NCI-H510A treated with DMSO at 0.1 percent for 48 hours (cell line): ENCODE measurements at places on chromosomes 7 and 10.

GRCh38 chr7:115973406-115973805 is 57.2 kb downstream of the TFEC start:
- no peak for DNase-seq

DNA sequence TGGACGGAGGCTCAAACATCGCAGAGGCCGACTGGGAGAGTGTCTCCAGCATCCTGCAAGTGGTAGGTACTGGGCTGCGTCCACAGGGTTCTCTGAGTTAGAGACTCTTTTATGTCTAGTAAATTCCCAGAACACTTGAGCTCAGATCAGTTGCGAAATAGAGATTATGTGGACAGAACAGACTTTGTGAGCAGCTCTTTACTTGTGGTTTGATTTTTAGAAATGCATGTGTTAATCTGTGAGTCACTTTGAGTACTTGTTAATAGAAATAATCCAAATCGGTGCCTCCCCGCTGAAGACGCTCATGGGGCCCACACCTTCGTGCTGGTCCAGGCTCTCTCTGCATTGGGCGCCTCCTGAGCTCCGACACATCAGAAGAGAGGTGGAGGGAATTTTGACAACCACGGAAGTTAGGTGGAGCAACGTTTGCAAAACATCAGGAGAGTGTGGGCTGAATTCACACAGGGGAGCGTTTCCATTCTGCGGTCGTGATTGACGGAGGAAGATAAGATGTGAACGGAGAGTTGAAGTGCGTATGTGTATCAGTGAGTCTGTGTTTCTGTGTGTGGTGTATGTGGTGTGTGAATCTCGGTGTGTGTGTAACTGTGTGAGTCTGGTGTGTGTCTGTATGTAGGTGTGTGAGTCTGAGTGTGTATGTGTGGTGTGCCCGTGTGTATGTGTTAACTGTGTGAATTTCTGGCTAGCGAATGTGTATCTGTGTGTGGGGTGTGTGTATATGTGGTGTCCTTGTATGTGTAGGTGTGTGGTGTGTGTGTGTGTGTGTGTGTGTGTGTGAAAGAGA is 32.1 kb downstream of the PFKP start:
- DNase-seq, result no peak

GRCh38 chr7:28835800-28836199 is 122.3 kb downstream of the TRIL start:
- no peak for DNase-seq

DNA sequence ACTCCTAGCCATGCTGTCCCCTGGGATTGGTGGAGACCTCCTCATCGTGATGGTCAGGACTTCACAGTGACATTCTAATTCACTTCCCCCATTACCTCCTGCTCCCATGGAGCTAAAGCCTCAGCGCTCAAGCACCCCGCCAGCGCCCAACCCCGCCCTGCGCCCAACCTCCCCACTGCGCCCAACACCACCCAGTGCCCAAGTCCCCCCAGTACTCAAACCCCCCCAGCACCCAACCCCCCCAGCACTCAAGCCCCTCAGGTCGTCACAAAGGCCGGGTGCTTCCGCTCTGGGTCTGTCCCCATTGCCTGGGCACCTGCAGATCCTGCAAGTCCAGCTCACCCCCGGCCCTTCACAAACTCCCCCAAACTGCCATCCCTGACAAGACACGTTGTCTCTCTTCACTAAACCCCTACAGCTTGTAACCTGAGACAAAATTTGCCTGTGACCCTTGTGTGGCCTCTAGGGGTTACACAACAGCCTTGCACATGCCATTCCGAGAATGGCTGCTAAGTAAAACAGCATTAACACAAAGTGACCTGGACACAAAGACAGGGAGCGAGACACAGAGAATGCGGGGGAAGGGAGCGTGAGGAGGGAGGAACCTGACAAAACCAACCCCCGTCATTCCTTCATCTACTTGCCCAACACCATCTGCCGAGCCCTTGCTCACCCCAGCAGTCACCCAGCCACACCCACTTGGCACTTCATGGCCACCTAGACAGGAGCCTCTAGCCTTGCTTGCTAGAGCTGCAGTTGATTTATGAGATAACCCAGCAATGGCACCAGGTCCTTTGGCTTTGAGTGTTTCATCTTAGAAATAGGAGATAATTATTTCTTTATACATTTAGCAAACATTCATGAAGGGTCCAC is 107.8 kb downstream of the ADARB2 start:
- peak; percentile 22 for DNase-seq

- no peak for DNase-seq
Observed at GRCh38 chr10:1896153-1896552, 158.8 kb upstream of the ADARB2 start.

- DNase-seq, result no peak
Observed at GRCh38 chr7:12777257-12777656, 89.8 kb downstream of the ARL4A start.

DNA sequence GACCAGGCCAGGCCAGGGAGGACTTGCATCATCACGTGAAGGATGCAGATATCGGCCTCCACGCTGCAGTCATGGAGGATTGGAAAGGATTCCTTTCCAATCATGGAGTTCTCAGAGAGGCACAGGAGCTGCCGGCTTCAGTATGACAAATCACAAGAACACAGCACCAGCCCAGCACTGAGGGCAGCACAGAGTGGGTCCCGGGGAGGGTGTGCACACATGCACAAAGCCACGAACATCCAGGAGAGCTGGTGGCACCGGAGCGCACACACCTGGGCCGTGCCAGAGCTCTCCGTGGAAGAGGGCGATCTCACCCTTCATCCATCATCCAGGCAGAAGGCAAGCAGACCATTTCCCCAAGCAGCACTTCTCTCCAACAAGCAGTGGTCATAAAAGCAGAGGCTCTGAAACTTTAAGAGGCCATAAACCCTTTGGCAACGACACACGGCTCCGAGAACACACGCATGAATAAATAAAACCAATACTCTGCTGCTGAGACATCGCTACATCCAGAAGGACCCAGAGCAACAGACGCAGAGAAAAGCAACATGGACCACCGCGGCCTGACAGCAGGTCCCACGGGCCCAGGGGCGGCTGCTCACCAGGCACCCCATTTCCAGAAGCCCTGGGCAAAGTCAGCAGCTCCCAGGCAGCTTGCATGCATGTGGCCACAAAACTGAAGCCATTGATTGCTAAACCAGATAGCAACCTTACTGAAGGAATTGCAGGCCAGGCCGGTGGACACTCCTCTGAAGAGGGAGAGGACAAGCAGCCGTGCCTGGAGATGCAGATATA is 180.8 kb downstream of the USP6NL start:
- no peak for DNase-seq

- DNase-seq, result no peak
Observed at GRCh38 chr7:155811895-155812761, at the start of gene SHH. Gene SHH, minus strand, starts transcription at chr7:155812463. Its CDS starts 341 bp downstream, at chr7:155812122.

DNA sequence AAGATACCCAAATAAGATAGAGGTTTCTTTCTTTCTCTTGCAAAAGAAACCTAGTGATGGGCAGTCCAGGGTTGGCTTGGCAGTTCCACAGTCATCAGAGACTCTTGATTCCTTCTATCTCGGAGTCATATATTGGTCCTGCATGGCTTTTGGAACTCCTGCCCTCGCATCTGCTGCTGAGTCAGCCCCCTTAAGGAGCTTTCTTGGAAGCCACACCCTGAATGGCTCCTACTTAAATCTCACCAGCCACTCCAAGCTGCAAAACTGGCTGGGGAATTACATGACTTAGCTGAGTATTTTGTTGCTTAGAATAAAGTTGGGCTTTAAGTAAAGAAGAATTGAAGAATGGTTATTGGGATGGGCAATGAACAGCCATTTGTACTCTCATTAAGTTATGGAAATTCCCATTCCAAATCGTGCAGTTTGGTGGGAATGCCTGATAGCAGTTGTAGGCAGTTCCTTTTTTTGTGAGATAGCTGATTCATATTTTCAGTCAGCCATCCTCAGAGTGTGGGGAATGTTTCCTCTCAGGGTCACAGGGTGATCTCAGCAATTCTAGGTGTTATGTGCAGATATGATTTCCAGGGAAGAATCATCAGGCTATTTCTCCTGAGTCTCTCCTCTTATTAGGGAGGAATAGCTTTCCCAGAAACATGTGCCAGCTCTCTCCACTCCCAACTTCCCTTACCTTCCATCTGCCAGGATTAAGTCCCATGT is 209.9 kb downstream of the BBS9 start:
- DNase-seq, result no peak

- DNase-seq, result peak; percentile 78
Observed at GRCh38 chr10:78266741-78267469, 233.2 kb downstream of the RPS24 start.

- DNase-seq, result no peak
Observed at GRCh38 chr10:44051584-44052385, 333.1 kb downstream of the CXCL12 start.

- DNase-seq, result peak; percentile 62
Observed at GRCh38 chr10:80493522-80494051, 39.5 kb downstream of the TSPAN14 start.

DNA sequence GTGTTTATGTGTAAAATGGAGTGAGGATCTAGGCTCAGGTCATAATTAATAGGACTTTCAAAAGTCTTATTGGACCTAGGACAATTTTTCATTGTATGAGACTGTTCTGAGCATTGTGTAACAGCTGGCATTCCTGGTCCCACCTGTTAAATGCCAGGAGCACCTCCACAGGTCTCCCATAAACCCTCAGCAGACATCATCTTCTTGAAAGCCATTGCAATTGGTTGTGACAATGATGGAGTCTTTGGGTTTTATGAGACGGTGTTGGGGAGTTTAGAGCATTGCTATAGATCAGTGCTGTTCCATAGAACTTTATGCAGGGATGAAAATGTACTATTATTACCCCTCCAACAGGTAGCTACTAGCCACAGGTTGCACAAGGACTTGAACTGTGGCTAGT is 108.9 kb downstream of the ORC5 start:
- DNase-seq, result no peak

DNA sequence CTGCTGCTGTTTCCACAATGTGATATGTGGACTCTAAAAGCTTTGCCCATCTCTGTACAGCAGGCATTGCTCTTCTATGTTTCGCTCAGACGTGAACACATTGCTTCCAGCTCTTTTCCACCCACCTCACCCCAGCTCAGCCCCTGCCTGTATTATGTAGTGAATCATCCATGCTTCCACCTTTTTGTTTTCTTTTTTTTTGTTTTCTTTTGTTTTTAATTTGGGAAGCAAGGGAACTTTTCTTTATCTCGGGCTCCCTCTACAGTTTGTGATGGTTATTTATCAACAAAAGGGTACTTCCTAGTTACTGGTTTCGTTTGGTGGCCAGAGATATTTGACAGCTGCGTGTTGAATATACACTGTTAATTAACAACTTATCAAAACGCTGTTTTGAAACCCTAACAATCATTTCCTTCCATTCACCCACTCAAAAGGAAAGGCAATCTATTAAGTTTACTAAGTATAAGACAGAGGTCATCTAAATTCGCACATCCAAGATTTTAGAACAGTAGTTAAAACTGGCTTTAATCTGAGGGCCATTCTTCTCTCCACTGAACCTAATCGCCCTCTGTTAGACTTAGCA is 127.9 kb upstream of the STK17A start:
- DNase-seq, result peak; percentile 13

DNA sequence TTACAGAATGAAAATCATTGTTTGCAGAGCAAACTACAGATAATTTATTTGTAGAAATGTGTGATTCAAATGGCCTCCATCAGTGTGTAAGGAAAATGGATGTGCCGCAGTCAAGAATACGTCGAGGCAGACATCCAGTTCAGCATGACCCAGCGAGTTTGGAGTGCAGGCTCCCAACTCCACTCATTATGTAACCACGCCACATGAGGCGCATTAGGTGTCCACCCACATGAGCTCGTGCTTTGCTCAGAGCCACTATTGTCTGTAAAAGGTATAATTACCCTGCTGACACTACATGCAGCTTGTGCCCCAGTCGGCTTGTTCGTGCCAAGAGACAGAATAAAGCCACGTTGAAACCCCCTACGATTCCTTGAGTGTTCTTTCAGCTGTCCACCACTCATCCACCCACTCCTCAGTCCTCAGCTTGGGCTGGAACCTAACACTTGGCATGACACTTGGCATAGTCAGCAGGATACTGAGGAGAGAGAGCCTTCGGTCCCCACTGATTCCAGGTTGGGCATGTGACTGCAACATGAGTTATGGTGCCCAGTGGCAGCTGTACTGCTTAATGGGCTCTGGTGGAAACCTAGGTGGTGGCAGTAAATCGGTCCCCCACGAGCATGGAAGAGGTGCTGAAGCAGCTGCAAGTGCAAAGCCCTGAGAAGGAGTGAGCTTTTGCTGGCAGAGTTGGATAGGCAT is 102.7 kb downstream of the BICC1 start:
- no peak for DNase-seq

GRCh38 chr7:52030722-52031121 is 714.1 kb upstream of the COBL start:
- no peak for DNase-seq

DNA sequence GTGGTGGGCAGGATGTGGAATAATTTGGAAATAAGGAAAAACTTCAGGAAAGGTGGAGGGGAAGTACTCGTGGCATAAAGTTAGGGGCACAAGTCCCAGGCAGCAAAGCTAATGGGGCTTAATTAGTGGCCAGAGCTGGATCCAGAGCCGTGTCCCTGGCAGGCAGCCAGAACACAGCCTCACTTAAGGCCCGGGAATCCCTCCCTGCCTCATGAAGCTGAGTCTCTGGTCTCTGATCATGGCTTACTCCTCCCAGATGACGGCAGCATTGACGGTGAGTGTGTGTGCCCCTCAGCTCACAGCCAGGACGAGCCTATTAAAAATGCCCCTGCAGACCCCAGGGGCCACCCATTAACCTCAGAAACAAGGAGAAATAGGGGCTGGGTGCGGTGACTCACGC is 48.2 kb upstream of the NPTX2 start:
- no peak for DNase-seq

DNA sequence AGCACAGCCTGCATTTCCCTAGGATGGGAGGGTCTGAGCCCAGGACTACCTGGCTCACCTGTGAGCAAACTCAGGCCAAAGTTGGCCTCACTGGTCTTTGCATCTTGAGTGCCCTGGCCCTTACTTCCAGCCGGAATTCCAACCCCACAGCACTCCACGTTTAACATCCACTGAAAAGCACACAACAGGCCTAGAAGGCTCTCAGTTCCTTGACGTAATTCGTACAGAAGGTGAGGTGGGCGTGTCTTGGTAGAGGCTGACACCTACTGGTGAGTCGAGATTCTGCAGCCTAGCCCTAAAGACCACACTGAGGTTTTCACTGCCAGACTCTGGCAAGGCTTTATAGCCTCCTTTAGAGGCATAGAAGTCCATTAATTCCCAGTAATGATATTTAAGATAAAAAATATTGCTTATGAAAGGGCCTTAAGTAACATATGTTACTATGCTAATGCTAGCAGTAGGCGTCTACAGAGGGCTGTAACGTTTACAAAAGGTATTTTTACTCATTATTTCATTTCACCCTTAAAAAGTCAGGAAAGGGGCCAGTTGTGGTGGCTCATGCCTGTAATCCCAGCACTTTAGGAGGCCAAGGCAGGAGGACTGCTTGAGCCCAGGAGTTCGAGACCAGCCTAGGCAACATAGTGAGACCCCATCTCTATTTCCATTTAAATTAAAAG is 95.8 kb downstream of the HIP1 start:
- DNase-seq, result no peak

DNA sequence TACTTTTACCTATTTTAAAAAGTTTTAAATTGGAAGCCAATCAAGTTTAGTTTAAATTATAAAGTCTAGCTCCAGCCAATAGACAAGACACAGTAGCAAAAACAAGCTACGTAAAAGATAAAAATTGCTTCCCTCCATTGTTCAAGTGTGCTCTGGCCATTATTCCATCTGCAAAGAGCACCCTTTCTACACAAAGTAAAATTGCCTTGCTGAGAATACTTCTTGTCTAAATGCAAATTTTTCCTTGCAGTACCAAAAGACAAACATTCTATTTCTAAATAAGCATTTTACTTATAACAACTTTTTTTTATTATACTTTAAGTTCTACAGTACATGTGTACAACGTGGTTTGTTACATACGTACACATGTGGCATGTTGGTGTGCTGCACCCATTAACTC is 75.9 kb upstream of the ZNF746 start:
- DNase-seq, result no peak
